ENCODE measurements at places on chromosomes 11 and 22.

- DNase-seq, result peak; percentile 37
Measured at GRCh38 chr11:113549611-113550578, 74.7 kb upstream of the DRD2 start.

DNA sequence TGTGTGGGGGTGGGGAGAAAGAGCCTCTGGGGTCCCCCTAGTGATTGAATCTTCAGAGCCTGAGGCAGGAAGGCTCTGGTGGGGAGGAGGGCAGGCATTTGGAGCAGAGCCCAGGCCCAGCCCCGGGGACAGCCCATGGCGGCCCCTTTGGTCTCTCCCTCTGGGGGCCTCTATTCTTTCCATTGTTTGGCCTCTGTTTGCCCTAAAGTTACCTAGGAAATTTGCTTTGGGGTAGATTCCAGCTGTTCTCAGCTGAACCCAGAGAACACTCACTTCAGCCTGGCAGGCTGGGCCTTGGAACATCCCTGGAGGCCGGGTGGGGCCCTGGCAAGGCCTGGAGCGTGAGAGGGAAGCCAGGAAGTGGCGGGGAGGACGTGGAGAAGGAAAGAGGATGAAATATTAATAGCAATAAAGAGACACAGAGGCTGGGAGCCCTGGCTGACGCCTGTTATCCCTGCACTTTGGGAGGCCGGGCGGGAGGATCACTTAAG, 22.9 kb upstream of the A4GALT start:
- DNase-seq, result no peak

- no peak for DNase-seq
Measured at GRCh38 chr22:35633520-35633919, 14.7 kb upstream of the APOL6 start.

DNA sequence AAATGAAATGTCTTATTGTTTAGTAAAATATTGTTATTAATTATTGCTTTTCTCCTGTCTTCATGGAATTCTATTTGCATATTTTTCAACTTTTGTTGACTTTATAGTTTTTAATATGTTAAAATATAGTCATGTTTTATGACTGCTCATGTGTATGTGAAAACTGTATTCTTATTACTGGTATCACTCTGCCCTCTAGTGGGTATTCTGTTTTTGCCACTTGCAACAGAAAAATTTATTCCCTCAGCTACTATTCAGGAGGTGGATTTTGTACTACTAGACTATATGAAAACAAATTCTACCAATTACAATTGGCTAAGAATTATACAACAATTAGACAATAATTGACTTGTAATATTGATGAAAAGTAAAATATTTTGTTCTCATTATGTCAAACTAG, 45.0 kb downstream of the OR4C6 start:
- no peak for DNase-seq

DNA sequence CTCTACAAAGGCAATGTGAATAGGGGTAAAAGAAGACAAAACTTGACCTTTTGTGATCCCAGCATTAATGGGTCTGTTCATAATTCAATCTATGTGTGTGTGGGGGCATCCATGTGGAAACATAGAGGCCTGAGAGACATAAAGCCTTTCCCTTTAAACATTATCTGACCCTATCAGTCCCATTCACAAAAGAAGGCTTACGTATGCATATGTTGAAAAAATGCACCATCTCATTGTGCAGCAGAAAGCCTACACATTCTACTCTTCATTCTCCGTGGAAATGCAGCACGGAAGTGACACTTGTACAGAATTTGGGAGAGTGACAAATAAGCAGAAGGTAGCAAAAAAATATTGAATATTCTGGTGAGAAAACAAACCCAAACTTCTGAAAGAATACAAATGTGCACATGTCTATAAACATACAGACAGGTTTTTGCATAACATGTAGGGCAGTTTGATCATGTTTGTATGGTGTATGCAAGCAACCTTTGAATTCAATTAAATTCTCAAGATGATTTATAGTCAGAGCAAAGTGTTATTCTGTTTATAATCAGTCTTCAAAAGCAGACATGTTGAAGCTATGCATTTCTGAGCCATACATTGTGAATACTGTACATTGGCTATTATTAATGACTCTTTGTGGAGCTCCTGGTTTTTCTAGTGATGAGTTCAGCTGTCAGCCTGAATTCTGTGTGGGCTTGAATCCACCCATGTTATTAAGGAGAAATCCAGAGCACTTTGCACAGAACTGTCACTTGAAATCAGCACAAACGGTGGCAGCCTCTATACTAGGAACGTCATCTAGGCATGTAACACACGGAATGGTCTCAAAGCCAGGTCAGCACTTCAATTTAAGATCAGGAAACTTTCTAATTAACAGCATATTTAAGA, 236.8 kb downstream of the DCDC1 start:
- DNase-seq, result no peak

DNA sequence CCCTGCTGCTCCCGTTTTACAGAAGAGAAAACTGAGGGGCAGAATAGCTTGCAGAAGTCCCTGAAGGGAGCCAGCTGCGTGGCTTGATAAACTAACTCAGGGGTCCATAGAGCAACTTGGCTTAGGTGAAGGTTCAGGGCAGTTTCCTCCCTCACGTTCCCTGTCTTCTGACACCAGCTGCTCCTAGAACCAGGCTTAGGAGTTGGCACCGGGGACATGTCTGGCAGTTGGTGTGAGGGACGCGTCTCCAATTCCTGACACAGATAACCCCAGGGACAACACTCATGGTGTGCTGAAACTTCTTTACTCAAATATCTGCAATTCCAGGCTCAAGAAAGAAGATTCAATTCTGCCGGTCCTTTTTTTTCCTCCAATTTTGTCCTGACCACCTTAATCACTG, 85.7 kb downstream of the DSCAML1 start:
- DNase-seq, result no peak

- no peak for DNase-seq
Measured at GRCh38 chr22:35620624-35621251, 3.6 kb upstream of the MB start.

- no peak for DNase-seq
Measured at GRCh38 chr11:129930743-129931142, 35.4 kb upstream of the NFRKB start.

DNA sequence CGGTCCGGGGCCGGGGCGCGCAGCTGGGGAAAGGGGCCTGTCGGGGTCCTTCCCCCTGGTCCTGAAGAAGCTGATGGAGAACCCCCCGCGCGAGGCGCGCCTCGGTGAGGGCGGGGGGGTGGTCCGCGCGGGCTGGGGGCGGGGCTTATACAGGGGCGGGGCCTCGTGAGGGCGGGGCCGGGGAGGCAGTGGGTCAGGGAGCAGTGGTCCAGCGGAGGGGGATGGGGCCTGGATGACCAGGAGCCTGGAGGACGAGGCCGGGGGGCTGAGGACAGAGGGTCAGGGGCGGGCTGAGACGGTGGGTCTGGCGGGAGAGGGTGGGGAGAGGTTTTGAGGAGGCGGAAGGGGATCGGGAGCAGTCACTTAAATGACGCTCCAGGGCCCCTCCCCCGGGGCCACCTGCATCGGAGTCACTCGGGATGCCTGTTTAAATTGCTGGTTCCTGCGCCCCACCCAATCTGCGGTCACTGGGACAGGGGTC, 396 bp downstream of the TEF start:
- no peak for DNase-seq

- DNase-seq, result no peak
Measured at GRCh38 chr11:134818516-134818915, 406.5 kb upstream of the B3GAT1 start.

- no peak for DNase-seq
Measured at GRCh38 chr22:18114495-18114894, 3.9 kb downstream of the TUBA8 start.

DNA sequence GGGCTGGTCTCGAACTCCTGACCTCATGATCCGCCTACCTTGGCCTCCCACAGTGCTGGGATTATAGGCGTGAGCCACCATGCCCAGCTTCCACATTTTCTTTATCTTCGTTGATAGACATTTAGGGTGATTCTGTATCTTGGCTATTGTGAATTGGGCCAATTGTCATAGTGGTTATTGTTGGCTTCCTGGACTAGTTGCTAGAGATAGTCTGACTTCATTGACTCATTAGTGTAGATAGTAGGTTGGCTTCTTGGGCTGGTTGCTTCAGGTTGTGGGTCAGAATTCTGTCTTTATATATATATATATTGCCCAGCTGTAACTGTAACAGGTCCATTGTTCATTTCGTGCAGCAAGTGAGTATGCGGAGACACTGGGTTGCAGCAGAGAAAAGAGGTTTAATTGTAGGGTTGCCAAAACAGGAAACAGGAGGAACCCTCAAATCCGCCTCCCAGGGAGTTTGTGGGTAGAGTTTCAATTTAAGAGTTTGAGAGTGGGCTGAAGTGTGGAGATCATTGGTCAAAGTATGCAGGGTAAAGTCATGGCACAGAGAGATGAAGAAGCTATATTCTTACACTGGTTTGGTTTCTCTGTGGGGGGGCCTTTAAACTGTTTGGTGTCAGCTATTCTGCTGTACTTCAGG, 22.0 kb downstream of the ATG13 start:
- no peak for DNase-seq

DNA sequence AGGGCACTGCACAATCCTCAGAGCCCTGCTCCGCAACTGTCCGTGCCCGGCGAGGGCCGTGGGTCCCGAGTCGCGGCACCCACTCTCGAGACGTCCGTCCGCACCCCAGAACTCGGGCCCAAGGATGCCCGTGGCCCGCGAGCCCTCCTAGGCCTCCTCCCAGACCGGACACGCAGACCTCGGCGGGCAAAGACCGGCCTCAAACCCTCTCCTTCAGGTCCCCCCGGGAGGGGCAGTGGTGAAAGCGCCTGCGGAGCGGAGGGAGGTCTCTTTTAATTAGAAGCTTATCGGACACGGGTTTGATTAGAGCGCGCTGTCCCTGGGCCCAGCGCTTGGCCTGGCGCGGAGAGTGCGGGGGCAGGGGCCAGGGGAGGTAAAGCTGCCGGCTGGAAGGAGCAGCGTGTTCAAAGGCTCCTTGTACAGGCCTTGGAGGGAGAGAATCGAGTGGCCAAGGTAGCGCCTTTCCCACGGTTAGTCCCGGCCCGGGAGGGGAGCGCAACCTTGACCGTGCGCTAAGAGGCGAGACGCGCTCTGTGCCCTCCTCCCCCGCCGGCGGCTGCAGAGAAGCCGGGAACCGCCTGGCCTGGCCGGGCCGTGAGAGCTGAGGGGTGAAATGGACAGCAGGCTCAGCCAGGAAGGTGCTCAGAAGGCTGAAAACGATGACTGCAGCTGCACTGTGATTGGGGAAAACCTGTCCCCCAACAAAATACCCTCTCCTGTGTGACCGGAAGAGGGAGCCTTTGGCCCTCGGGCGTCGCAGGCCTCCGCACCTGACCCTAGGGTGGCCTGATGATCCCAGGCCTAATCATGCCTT, 4.6 kb downstream of the WT1 start:
- DNase-seq, result no peak

DNA sequence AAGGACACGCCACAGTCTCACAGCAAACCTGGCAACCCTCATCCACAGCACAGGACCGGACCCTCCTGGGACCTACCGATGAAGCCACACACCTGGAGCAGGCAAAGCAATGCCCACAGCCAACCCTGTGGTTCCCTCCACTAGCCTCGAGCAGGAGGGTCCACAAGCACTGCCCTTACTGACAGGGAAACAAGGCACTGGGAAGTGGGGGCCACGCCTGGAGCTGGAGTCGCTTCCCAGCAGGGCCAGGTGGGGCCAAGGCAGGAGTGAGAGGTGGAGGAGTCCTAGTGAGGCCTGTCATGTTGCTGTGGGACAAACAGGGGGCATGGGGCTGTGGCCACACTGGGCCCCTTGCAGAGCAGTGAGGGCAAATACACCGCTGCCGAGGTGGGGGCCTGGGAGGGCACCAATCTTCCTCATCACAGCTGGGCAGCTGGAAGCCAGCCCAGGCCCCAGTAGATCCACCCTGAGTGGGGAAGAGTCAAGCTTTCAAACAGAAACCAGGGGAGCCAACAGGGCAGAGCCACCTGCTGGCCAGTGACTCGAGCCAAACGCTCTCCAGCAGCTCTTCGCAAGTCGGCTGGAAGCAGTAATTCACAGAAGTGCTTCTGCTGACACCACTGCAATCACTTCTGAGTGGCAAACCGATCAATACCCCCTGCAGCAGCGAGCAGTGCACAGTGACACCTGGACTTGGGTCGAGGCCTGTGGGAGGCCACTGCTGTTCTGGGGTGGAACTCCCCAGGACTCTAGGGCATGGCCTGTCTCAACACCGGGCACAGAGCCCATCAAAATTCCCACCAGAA, 13.7 kb downstream of the SULT4A1 start:
- DNase-seq, result no peak

DNA sequence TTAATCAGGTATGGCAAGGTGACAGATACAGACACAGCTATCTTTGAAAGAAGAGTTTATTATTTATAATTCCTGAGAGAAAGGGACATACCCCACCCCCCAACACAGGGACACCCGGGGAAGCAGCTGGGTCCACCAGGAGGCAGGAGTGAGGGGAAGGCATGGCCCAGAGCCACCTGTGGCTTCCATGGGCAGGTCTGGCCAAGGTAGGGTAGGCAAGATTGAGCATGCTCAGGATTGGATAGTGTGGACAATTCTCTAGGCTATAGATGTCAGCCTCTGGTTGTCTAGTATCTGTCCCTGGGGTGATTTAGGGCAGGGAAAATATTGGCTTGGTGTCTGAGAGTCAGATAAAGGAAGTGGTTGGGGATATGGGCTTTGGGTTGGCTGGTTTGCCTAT, 27.5 kb upstream of the SMIM35 start:
- no peak for DNase-seq

DNA sequence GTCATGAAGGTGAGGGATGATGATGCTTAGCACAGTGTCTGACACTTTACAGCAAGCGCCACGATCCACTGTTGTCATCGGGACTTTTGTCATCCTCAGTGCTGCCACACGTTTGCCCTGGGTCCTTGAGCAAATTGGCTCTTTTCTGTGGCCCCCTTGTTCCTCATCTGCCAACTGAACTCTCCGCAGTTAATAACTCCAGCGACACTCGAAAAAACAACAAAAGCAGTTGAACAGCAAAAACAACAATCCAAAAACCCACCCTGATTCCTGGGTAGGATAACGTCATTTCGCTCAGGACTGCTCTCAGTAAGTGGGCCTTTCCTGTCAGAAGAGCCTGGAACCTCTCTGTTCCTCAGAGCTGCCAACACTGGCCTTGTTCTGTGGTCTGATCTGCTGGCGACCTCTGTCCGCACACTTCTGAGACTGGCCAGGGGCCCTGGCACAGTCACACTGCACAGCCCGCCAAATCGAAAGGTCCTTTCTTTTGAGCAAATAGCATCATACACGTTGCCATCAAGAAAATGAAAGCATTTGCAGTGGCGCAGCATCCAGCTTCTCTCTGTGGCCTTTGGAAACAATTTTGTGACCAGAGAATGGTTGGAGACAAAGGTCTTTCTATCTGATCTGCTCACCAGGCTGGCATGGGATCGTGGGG, 79.9 kb upstream of the SYT13 start:
- no peak for DNase-seq

DNA sequence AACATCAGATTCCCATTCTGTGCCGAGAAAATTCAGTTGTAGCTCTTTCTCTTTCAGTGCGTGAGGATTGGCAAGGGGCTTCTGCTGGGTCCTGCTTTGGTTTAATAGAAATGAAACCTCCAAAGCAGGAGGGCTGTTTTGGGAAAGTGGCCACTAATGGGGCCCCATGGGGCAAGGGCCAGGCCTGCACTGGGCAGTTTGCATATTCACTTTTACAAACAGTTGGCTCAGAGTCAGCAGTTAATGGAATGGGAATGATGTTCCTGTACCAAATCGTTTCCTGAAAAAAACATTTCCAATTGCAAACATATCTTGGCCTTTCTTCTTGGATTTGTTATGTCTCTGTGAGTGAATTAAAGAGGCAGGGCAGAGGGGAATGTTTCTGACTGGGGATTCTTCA, 92.1 kb downstream of the PARVA start:
- no peak for DNase-seq

Data from NCI-H774 (cell line).